Tibial artery (tissue), 4 donors: ENCODE measurements at places on chromosomes 6 and 20.

DNA sequence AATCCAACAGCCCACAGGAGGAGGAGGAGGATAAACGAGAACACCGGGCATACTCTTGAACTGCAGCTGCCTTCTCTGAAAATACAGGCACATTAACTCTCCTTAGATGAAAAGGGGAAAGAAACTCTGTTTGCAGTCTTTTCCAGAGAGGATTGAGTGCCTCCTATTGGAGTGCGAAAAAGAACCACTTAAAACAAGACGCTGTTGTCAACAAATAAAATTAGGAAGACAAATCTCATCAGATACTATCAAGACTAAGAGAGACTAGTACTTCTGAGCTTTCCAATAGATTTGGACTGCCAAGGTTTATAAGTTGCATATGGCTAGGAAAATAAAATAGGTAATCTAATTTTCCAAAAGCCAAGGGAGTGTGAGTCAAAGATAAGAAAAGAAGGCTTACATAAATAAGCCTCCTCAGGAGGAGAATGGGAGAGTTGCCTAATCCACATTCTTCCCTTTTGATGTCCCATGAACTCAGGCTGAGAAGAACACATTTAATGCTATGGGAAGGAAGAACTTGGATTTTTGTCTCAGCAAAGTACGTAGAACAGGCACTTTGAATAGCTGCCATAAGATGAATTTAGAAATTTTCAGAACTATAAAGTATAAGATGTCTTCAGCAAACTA, 154.7 kb downstream of the ARHGAP18 start:
- H3K4me1 ChIP-seq = no peaks in the 10 kb centered on the region
- no peak for DNase-seq
- no peaks in the 10 kb centered on the region for H3K36me3 ChIP-seq
- no peak overlapping the region for H3K4me3 ChIP-seq

DNA sequence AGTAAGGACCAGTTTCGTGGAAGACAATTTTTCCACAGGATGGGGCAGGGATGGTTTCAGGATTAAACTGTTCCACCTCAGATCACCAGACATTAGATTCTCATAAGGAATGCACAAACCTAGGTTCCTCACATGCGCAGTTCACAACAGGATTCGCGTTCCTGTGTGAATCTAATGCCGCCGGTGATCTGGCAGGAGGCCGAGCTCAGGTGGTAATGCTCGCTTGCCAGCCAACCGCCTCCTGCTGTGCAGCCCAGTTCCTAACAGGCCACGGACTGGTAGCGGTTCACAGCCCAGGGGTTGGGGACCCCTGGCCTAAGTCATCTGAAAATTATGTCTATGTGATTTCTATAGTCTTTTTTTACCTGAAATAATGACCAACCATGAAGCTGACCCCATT, 217.5 kb downstream of the TMEM200A start:
- H3K27me3 ChIP-seq = no peaks in the 10 kb centered on the region
- DNase-seq = no peak
- H3K4me1 ChIP-seq = no peaks in the 10 kb centered on the region
- H3K4me3 ChIP-seq = no peak overlapping the region

DNA sequence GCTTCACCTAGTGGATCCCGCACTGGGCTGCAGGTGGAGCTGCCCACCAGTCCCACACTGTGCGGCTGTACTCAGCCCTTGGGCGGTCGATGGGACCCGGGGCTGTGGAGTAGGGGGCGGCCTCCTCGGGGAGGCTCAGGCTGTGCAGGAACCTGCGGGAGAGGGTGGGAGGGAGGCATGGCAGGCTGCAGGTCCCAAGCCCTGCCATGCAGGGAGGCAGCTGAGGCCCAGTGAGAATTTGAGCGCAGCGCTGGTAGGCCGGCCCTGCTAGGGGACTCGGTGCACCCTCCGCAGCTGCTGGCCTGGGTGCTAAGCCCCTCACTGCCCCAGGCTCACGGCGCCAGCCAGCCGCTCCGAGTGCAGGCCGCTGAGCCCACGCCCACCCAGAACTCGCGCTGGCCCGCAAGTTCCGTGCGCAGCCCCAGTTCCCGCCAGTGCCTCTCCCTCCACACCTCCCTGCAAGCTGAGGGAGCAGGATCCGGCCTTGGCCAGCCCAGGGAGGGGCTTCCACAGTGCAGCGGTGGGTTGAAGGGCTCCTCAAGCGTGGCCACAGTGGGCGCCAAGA, 1407.6 kb downstream of the EPHA7 start:
- no peaks in the 10 kb centered on the region for H3K4me1 ChIP-seq
- H3K36me3 ChIP-seq = no peaks in the 10 kb centered on the region
- no peaks in the 10 kb centered on the region for H3K27me3 ChIP-seq
- H3K4me3 ChIP-seq = no peak overlapping the region
- H3K27ac ChIP-seq = no peak overlapping the region

- DNase-seq = no peak
- H3K36me3 ChIP-seq = no peaks in the 10 kb centered on the region
- no peak overlapping the region for H3K27ac ChIP-seq
These were observed 279.7 kb downstream of the UST start for GRCh38 chr6:149026530-149026942.
